NCI-H774 (cell line): ENCODE measurements at places on chromosomes 3 and 15.

DNA sequence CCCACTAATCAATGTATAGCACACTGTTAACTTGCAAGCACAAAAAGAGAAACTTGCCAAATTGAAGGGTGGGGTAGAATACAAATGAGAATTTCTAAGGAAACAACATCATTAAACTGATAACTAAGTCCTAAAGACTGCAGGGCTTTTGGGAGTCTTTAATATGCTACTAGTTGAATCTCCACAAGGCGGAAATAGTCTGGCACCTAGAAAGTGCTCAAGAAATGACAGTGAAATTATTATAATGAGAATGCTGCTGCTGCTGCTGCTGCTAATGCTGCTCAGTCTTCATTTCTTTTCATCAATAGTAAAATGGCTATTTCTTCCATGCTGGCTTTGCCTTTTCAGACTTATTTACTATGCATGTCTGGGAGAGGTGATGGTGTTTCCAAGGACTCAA, 91.8 kb downstream of the BTD start:
- DNase-seq = no peak

GRCh38 chr15:85025516-85026251, 44.0 kb downstream of the PDE8A start:
- no peak for DNase-seq

GRCh38 chr3:36957063-36957462, 12.2 kb upstream of the TRANK1 start:
- DNase-seq = no peak

- no peak for DNase-seq
Measured at GRCh38 chr3:182692695-182693094, 100.6 kb upstream of the ATP11B start.

DNA sequence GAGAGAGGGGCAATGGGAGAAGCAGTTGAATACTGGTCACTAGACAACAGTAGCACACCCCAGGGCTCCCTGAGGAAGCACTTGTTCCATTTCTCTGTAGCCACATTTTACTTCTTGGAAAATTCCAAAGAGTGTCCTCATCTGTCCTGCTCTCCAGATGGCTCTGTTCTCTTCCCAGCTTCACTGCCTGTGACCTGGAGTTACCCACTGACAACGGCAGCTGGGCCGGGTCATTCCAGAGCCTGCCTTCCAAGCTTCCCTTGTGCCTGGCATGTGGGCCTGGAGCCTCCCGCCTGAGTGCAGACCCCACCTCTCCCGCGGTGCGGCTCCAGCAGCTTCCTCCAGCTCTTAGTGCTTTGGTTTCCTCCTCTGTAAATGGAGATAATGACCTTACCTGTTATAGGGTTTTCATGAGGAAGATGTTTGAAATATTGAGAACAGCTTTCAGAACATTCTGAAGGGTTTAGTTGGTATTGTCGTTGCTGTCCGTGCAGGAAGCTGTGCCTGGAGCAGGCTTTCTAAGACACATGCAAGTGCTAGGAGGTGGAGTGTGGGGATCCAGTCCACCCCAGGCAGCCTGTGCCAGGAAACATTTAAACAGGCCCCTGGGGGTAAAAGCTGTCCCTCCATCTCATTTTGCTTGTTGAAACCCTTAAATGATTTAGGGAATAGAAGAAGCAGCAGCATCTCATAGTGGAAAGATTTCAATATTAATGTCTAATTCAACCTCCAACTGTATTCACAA, 24.8 kb downstream of the EFCC1 start:
- DNase-seq = no peak

- peak; percentile 74 for DNase-seq
Measured at GRCh38 chr15:59998305-59998949, 5.7 kb upstream of the FOXB1 start.

DNA sequence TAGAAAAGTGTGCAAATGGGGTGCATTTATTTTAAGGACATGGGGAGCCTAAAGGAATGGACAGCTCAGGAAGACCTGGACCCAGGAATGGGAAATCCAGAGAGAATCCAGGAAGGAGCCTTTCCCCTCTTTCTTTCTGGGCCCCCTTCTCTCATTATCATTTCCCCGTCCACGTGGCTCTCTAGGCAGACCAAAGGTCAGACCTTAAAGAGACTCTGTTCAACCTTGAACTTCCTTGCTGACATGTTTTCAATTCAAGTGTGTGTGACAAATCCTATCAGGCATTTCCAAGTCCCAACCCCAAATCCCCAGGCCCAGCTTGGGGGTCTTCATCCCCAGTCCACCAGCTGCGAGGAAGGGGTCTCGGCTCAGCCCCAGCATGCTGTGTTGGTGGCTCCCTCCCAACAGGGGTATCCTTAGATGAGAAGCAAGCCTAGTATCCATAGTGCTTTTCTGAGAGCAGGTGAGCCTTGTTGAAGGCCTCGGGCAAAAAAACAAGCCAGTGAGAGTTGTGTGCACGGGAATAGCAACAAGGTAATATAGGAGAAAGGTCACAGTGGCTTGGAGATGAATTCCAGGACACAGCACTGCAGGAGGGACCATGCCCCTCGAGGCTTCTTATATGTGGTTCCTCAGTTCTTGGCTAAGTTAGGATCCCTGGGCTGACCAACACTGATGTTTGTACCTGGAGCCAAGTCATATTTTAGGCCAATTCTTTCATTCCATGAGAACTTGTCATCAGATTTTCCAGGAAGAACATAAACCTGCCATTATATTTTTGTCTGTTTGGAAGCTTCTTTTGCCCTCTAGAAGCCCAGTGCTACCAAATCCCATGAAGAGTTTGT, 130.0 kb downstream of the ASB7 start:
- DNase-seq = no peak

DNA sequence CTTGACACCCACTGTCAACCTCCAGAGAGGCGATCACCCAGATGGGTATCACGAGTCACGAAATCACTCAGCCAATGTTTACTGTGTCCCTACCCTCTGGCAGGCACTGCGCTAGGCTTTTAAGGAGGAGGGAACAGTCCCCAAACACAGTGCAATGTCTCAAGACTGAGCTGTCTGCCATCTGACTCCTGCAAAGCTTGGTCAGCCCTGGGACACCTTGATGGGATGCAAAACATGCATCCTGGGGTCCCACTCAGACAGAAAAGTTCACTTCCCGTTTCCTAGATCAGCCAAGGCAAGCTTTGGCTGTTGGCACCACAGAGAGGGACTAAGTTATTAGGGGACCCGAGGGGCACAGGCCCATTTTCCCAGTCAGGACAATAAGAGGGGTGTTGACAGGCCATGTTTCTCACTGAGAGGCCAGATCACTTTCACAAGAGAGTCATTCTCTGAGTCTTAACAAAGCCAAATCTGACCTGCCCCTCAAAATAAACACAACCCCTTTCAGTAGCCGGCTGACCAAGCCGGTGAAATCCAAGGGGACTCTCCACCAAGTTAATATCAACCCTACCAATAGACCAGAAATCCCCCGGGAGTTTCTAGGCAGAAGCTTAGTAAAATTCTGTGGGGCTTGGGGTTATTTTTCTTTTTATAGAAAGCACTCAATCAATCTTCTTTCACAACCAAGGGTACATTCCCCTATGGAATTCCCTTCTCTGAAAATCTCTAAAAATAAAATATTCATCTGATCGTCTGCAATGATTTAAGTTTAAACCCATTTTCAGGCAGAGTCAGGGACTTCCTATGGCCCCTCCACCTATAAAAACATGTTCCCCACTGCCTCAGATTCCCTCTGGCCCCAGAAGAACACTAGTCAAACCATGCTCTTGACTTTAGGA, 3.5 kb downstream of the RFTN1 start:
- no peak for DNase-seq
